Fibroblast of skin of left biceps (primary cell): ENCODE measurements at places on chromosomes 7 and 10.

GRCh38 chr7:34191771-34192479 lies 286.6 kb downstream of the BMPER start:
- no peak for DNase-seq

- DNase-seq = no peak
Measured at GRCh38 chr7:138876326-138876725, 78.3 kb upstream of the ATP6V0A4 start.

- DNase-seq = no peak
Measured at GRCh38 chr7:12210179-12211053, 678 bp upstream of the TMEM106B start.

- no peak for DNase-seq
Measured at GRCh38 chr7:94458041-94458440, 51.6 kb upstream of the CASD1 start.

- no peak for DNase-seq
Measured at GRCh38 chr10:93090619-93091018, 16.9 kb downstream of the CYP26A1 start.

- DNase-seq = no peak
Measured at GRCh38 chr7:34070511-34071323, 165.4 kb downstream of the BMPER start.

GRCh38 chr7:55563596-55564325 lies 8.5 kb downstream of the VOPP1 start:
- DNase-seq = no peak

DNA sequence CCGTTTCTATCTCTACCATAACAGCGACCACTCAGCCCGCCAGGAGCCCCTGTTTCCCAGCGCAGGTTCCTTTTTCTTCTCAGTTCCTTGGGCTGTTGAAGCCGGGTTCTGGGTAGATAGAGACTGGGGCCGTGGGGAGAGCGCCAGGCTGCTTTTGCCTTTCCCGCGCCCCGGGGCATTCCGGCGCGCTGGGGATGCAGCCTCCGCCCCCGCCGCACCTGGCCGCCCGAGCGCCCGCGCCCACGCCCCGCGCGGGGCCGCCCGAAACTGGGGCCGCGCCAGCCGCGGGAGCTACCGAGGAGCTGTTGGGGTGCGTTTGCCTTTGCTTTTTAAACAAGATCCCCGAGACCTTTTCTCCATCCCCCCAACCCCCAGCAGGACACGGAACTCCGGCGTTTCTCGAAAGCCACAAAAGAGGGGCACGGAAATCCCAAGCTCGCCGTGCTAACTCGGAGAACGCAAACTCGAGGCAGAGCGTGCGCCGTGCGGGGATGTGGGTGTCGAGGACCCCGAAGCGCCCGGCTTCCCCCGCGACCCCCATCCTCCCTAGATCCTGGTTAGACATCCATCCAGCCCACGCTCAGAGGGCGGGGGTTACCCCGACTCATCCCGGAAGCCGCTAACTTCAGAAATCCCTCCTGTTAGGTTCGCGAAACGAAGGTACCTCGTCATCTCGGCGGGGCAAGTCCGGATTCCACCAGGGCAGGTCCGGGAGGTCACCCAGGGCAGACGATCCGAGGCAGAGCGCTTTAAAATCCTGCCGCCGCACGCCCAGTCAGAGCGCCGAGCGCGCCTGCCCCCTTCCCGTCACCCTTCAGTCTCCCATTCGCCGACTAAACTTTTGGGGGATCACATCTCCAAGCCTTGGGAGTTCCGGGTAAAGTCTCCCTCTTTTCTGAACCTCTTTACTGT lies 1.0 kb downstream of the GRM8 start:
- DNase-seq = no peak

DNA sequence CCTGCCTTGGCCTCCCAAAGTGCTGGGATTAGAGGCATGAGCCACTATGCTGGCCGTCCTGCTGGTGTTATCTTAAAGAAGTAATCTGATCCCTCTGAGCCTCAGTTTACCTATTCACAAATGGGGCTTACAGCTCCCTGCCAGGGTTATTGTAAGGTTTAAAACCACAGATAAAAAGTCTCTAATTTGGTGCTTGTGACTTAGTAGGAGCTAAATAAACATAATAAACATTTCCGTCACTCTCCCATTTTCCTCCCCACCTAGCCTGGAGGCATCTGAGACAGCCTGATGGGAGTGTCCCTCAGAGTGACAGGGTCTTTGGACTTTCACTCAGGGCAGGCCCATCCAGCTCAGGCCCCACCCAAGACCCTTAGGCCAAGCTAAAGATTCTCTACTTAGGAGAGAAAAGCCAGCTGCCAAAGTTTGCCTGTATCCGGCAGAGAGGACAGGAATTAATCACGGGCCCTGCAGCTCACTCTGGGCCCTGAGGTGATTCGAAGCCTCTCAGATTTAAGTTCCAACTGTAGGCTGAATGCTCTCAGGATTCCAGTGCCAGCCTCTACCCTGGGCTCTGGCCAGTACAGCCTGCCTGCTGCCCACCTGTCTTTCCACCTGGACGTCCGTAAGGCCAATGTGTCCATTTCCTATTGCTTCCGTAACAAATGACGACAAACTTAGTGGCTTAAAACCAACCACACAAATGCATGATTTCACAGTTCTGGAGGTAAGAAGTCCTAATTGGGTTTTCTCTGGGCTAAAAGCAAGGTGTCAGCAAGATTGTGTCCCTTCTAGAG lies 21.8 kb upstream of the DUSP5 start:
- no peak for DNase-seq

DNA sequence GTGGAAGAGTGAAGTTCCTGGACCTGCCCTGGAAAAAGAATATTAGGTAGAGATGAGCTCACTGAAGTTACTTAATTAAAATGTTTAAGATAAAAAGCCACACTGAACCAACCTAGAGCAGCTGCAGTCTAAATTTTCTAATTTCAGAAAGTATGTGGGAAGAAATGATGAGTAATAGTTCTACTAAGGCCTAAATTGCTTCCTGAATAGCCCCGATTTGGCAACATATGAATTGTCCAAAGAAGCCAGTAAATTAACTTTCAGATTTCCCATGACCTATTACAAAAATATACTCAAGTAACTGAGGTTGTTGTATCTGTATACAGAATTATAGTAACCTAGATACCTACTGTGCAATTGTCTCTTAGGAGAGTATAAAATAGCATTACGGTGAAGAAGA lies 312.6 kb downstream of the IPMK start:
- no peak for DNase-seq

DNA sequence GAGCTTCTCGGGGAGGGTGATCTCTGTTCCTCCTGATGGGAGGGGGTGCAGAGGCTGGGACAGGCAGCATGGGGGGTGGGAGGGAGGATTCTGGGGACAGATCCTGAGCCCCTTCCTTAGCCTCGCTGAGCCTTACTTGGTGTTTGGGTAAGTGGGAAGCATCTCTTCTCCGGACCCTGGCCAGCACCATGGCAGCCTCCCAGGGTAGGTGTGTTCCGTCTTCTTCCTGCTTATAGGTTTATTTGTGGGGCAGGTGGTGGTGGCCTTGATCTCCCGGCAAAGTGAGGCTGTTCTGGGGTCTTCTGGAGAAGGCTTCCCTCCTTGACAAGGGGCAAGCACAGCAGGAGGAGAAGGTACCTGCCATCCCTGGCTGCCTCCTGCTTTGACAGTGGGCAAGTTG lies 226.9 kb downstream of the GLRX3 start:
- DNase-seq = no peak

DNA sequence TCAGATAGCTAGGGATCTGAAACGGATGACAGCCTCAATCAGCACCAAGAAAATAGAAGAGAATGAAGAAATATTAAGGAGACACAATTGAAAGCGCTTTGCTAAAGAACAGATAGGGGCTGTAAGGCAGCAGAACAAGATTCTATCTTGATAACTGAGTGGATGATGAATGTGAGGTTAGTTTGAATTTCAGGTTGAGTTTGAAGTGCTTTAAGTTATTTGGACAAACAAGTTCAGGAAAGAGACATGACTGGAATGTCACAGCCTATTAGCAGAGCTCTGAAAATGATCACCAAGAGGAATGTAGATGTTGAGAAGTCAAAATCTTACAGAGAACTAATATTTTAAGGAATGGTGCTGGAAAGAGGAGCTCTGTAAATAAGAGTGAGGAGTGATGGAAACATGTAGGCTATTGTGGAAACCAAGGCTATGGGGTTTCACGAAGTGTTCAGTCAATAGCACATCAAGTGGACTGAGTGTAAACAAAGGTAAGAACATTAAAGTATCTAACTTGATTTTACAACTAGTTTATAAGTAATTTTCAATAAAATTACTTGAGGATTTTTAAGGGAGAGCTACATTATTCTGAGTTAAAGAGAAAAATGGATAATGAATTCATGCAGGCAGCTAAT lies 61.6 kb downstream of the MEST start:
- DNase-seq = no peak

DNA sequence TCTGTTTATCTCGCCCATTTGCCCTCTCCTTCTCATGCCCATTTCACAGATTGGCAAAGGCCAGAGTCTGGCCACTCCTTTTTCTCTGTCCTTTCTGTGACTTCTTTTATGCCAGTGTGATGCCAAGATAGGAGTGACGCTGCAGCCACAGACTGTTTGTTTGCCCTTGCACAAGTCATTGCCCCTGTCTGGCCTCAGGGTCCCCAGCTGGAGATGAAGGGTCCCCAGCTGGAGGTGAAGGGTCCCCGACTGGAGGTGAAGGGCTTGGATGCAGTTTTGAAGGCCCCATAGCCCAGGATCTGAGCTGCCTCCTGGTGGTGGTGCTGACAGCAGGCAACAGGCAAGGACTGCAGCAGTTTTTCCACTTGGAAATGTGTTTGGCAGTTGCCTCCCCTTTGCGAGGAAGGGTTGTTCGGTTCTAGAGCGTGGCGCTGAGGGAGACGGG lies 50.8 kb upstream of the SLC29A3 start:
- no peak for DNase-seq

- no peak for DNase-seq
Measured at GRCh38 chr7:217781-218180, 25.4 kb downstream of the FAM20C start.

GRCh38 chr10:100969187-100970075 lies at the start of gene SEMA4G:
Gene SEMA4G, plus strand, starts transcription at chr10:100969504. Its CDS starts 3,409 bp downstream, at chr10:100972913.
- no peak for DNase-seq

- DNase-seq = no peak
Measured at GRCh38 chr7:112882511-112882910, 92.3 kb upstream of the TMEM168 start.

GRCh38 chr10:129870961-129871621 lies 93.0 kb downstream of the EBF3 start:
- no peak for DNase-seq

DNA sequence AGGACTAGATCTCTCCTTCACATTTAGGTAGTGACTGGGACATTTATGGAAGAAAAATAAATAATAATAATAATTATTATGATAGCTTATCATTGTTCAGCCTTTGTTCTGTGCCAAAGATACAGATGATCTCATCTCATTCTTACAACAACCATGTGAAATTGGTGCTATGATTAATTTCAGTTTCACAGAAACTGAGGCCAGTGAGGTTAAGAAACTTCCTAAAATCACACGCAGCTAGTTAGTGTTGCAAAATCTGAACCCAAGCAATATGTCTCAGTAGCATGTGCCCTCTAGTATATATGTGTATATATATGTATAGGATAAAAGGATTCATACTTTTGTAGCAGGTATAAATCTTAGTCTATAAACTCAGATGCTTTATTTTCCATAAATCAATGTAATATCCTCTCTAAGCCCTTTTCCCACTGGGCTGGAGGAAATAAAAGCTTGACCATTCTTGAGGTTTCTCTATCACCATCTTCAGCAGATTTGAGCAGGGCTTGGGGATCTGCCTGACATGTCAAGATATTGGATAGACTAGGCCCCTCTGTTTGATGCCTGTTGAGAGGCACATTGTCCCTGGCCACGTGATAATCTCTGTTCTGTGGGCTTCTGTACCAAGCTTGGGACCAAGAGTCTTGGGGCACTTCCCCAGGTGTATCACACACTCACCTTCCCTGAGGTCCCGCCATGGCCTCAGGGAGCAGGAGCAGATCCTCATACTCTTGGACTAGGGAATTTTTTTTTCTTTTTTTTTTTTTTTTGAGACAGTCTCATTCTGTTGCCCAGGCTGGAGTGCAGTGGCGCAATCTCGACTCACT lies 172.6 kb upstream of the NRP1 start:
- no peak for DNase-seq
